ENCODE measurements at places on chromosomes 12 and 14.
A peak's percentile ranks its signal among the peaks of the same experiment; 100 is the strongest.

GRCh38 chr12:132611620-132612019, 1.2 kb upstream of the LRCOL1 start:
- no peak for DNase-seq

DNA sequence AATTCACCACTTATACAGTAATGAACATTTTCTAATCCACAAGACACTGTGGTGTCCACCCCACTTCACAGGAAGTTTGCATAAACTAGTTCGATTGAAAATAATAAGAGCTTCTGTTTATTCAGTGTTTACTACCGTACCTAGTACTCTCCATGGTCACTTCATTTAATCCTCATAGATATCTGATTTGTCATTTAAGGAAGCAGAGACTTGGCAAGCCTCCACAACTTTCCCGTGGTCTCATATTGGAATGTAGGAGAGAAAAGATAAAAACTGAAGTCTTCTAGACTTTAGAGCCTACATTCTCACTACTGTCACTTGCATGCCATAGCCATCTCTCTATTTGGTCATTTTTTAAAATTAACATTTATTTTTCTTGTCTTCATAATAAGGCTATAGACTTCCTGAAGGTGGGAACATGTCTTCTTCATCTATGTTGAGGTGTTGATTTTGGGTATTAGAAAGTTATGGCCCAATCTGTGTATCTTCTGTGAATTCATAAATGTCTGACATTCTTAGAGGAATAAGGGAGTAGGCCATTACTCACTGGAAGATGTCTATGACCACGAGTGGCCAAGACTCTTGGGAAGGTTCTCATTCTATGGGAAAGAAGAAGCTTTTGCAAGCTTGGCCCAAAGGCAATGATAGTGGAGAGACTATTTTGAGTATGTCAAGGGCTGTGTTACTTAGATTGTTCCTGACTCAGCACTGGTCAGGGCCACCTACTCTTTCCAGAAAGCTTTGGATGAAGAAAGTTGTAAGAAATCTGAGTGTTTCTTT, 423.7 kb downstream of the LRIG3 start:
- DNase-seq: no peak

- no peak for DNase-seq
Observed at GRCh38 chr14:105423488-105424195, 4.0 kb downstream of the MTA1 start.

GRCh38 chr12:64610079-64610659, at the start of gene RASSF3:
TSS of gene RASSF3 (plus strand) at chr12:64610495. CDS start at chr12:64610633, 138 bp downstream.
- peak; percentile 87 for DNase-seq

DNA sequence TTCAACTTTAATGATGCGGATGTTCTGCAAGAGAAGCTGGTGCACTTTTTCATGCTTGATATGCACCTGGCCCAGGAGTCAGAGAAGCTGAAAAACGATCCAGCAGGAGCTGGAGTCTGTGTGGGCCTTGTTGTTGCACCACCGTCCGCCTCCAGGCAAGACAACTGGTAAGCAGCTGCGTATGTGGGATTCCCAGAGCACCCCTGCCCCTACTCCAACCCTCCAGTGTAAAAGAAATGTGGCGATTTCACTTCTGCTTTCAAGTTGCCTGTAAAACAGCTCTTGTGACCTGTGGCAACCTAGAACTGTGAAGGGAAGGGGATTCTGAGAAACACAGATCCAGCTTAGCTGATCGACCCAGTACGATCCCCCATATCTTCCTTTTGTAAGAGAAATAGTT, 154.1 kb upstream of the PELI2 start:
- DNase-seq: no peak

DNA sequence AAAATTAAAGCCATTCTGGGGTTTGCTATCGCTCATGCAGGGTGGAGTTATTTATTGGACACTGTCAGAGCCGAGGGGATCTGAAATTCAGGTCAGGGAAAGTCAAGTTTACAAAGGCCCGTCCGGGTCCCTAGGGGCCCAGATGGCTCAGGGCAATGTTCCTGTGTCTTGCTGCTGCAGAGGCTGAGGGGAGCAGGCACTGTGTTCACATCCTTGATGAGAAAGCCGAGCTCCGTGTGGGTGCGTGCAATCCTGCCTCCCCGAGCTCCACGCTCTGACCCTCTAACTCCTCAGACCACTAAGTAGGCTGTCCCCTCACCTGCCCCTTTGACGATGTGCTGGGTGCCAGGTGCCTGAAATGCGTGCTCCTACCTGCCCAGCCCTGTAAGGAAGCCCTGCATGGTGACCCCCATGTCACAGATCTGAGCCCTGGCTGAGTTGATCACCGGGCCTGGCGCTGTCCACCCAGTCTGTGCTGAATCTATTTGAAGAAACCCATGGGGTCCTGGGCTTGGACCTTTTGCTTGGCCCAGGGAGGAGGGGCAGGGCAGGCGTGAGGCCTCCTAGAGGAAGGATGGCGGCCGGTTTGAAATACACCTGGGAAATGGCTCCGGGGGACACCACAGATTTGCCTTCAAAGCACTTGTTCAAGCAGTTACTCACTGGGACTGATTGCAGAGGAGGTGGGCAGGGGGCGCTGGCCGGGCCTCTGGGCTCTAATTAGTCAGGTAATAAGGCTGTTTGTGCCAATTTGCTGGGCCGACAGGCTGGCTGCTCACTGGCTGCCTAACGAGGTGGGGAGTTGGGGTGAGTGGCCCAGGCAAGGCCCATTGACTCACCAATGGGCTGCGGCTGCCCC, 204.3 kb downstream of the KIF26A start:
- DNase-seq: no peak

DNA sequence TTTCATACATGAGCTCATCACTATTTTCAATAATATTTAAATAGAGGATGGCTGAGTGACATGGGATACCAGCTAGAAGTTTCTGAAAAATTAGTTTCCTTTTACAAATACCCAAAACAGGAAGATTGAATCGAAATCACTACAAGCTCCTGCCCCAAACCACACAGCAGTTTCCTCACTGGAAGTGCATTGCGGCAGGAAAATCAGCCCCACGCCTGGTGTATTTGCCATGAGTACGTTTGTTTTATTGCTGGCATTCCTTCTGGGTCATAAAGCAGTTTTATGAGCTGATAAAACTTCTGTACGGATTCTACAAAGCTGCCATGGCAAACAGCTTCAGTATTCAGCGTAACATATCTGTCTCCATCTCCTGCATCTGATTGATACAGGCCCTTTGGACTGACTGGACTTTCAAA, 23.7 kb downstream of the CDC42BPB start:
- DNase-seq: no peak

- no peak for DNase-seq
Observed at GRCh38 chr12:32895688-32896431, 717 bp downstream of the PKP2 start.

- no peak for DNase-seq
Observed at GRCh38 chr12:121224591-121224990, 14.7 kb downstream of the P2RX4 start.

GRCh38 chr14:58107947-58108552, 44.0 kb downstream of the ARMH4 start:
- no peak for DNase-seq

- DNase-seq: no peak
Observed at GRCh38 chr12:122363782-122364181, 58.7 kb downstream of the CLIP1 start.

DNA sequence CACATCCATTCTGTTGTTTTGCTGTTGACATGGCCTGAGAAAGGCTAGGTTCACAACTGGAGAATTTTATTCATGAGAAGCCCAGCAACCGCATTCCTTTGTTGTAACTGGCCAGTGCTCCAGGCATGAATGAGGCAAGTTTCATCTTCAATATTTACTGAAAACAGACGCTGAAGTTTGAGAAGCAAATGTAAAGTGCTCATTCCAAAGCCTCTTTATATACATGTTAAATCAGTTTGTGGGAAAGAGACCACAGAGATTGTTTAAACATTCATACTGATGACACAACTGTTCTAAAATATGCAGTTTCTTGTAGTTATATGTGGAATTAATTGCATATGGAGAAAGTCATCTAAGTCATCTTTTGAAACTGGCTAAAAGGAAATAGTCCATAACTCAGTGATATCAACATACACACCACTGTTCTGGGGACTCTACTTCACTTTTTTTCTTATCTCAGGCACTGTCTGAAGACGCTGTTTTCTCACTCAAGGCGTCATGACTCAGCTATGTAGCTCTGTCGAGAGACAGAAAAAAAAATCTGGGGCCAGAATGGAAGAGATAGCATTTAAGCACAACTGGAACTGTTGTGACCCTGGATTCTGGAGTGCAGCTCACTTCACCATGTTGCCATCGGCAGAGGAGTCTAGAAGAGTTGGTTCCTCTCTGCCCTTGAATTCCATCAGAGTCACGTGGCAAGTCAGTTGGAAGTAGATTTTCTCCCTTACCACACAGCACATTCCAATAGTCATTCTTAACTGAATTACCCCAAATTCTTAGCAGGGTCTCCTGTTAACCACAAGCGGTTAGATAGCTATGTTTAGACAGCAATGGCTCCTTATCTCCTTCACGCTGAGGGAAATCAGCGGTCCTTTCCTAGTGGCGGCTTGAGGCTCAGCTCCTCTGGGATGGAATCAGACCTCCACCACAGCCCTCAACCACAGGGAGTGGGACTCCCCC, 258.4 kb upstream of the HMGA2 start:
- no peak for DNase-seq

GRCh38 chr12:45246236-45246635, 30.3 kb downstream of the ANO6 start:
- no peak for DNase-seq

GRCh38 chr12:44544018-44544417, 332.1 kb downstream of the NELL2 start:
- no peak for DNase-seq

- no peak for DNase-seq
Observed at GRCh38 chr14:32286602-32287001, 42.5 kb upstream of the AKAP6 start.

DNA sequence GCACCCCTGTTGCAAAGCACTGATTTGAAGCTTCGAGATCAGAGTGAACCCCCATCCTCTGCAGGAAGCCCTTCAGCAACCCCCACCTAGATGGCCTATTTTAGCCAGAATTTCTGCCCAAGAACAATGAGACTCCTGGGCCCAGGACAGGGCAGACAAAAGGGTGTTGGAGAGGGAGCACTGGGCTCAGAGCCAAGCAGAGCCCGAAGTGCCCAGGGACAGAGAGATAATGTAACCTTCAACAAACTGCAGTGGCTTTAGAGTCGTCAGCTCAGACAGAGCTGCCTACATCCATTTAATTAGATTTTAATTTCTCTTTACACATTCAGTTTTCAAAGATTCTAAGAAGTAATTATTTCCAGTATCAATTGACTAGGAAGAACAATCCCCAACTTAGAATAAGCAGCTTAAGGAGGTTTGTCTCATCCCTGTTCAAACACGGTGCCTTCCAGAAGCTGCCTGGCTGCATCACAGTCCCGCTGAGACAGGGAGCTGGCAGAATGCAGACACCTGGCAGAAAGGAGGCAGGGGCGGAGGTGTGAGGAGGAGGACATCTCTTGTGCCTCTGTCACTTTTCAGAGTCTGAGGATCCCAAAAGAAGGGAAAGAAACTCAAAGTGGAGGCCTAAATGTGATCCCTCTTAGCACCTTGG, 504.9 kb upstream of the CCDC196 start:
- no peak for DNase-seq

Data from right forelimb (tissue), 1 donor.